ENCODE measurements at places on chromosomes 11 and 22.
A peak's percentile ranks its signal among the peaks of the same experiment; 100 is the strongest.

DNA sequence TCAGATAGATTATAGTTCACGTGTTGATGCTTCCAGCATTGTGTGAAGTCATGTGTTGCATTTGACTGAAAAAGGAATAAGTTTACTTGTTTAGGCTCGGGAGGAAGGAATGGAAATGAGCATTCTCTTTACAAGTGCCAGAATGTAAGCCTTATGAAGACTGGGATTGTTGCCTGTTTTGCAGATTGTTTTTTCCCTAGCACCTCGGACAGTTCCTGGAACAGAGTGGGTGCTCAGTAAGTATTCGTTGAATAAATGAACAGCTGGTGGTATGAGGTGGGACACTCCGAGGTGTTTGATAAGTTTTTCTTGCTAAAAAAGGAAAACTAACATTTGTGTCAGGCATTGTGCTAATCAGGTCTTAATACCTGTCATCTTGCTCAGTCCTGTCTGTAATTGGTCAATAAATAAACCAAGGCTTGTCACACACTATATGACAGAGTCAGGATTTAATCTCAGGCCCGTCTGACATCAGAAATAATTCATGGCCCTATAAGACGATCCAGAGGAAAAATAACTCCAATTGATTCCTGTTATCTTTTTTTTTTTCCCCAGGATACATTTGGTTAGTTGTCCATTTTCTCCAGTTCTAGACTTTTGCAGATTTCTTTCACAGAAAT is 304.7 kb downstream of the NELL1 start:
- DNase-seq = no peak

DNA sequence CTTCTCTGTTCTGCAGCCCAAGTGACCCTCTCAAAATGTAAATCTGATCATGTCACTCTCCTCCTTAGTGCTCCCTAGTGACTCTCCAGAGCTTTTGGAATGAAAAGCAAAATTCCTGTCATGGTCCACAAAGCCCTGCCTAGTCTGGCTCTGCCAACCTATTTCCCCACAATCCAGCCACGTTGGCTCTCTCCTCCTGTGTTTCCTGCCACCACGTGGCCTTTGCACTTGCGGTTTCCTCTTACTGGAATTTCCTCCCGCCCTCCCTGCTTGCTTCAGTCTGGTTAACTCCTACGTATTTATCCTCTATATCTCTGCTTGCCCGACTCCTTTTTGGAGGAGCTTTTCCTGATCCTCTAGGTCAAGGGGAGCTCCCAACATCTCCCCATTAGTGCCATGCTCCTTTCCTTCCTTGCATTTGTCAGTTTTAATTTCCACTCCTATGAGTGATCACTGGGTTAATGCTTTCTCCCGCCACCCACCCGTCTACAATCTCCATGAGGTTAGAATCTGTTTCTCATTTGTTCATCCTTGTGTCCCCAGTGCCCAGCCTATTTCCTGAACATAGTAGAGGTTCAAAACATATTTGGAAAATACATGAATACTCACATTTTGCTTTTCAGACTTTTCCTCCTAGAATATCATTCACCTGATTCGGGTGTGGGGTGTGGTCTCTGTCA is 11.5 kb downstream of the NNMT start:
- no peak for DNase-seq

- no peak for DNase-seq
Observed at GRCh38 chr11:111128076-111128870, 117.3 kb upstream of the POU2AF2 start.

GRCh38 chr11:84922836-84923235 is 704.3 kb downstream of the DLG2 start:
- DNase-seq = no peak

DNA sequence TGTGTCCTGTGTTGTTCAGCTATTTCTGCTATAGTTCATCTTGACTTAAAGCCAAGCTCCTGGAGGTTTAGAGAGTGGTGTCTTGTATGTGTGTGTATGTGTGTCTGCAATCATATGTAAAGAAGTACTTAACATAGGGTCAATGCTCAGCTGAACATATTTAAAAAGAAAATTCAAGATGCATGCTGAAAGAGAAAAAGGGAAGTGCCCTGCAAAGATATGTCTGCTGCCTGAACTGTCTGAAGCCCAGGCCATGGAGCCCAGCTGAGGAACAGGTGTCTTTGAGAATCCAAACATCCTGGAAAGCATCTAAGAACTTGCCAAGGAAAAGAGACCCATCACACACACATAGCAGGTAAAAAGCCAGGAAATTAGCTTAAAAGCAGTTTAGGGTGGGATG is 6.6 kb downstream of the TCN1 start:
- no peak for DNase-seq

DNA sequence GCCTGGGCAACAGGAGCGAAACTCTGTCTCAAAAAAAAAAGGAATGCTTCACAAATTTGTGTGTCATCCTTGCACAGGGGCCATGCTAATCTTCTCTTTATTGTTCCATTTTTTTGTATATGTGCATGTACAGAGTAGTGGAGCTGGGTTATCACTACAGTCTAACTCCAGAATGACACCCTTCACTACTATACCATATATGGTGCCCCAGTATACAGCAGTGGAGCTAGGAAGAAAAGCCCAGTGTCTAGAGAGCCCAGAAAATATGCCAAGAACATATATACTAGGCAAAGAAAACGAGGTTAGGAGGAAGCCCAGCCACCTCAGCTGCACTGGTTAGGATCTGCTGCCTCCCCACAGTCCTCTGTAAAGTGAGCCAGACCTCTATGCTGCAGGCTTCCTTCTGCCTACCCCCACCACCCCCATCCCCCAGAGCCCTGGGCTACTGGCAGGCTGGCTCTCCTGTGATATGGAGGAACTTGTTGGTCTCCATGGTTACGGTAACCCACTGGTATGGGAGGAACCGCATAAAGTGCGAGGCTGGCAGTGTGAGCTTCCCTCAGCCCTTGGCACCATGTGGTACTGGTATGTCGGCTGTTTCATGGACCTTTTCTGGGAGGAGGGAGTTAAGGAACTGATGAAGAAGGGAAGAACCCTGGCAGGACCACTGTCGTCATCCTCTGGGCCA is 34.3 kb downstream of the RCOR2 start:
- no peak for DNase-seq

DNA sequence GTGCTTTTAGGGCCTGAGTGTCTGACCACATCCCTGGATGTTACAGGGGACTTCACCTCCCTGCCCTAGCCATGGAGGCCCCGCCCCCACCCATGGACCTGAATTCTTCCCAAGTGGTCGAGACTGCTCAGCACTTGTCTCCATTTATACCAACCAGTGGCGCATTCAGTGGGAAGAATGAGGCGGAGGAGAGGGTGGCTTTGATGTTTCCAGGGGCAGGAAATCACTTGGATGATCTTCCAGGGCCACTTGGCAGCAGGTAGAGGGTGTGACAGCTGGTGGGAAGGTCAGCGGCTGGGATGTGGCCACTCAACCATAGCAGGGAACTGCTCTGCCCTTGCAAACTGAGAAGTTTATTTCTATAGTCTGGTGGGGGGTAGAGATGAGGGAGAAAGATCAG is 155.1 kb upstream of the BLID start:
- no peak for DNase-seq

DNA sequence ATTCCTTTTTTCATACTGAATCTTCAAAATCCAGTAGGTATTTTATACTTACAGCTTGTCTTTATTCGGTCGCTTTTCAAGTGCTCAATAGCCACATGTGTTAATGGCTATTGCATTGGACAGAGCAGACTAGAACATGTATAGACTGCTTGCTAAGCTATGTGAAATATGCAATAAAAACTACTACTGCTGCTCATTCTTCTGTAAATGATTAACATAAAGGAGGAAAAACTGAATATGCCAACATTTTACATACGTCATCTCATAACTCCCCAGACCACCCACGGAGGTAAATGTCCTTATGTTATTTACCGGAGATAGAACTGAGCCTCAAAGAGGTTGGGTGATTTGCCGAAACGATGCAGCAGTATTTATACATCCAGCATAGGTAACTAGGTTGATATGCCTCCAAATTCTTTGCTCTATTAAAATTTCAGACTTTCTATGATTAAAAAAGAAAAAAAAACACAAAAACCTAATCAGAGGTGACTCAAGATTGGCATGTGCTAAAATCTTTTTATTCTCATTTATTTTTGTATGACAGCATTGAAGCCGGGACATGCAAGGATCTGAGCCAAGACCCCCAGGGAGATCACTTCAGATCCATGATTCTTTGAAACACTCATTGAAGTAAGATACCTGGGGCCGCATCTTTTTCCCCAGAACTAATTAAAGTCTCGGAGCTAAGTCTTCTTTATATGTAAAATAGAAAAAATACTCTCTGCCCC is 78.5 kb upstream of the OR5AK2 start:
- DNase-seq = no peak

- DNase-seq = no peak
Observed at GRCh38 chr11:74866557-74866956, 82.3 kb downstream of the XRRA1 start.

DNA sequence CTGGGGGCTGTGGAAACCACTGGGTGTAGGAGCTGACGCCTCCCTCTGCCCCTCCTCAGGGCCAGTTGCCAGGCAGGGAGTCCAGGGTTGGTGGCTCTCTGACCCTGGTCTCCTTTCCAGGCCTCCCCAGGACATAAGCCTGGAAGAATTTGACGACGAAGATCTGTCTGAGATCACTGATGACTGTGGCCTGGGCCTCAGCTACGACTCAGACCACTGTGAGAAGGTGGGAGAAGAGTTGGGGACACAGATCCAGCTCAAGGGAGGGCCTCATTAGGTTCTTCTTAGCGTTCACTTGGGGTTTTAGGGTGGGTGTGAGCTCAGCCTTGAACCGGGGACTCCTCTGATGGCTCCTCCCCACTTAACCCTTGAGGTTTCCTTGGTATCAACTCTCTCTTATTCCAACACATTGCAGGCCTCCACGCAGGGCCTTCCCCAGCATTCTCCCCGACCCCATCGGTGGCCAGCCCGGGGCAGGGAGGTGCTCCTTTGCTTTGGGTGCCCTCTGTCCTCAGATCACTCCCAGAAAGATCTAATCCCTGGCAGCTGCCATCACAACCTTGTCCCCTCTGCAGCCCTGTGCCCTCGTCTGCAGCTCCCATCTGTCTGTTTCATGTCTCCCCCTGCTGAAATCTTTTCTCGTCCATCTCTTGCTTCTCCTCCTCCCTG is 1.2 kb downstream of the MAPK8IP2 start:
- no peak for DNase-seq

DNA sequence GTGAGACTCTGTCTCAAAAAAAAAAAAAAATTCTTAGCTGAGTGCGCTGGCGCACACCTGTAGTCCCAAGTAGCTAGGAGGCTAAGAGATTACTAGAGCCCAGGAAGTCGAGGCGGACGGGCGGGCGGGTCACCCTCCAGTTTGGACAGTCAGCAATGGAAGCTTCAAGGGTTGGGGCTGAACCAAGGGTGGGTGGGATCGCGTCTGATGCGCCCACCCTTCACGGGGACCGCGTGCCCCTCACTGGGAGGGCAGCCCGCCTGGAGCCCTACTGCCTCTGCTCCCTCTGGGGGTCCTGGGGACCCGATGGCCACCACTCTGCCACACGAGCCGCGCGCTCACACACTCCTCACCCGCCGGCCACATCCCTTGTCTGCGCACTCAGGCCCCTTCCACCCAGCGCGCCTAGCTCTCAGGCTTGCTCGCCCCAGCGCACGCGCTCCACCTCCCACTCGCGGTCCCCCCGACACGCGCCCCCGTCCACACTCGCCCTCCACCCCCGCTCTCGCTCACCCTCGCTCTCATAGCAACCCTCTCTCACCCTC is 494 bp downstream of the CHID1 start:
- DNase-seq = no peak

GRCh38 chr11:10285148-10285802 is 8.7 kb downstream of the SBF2 start:
- no peak for DNase-seq

DNA sequence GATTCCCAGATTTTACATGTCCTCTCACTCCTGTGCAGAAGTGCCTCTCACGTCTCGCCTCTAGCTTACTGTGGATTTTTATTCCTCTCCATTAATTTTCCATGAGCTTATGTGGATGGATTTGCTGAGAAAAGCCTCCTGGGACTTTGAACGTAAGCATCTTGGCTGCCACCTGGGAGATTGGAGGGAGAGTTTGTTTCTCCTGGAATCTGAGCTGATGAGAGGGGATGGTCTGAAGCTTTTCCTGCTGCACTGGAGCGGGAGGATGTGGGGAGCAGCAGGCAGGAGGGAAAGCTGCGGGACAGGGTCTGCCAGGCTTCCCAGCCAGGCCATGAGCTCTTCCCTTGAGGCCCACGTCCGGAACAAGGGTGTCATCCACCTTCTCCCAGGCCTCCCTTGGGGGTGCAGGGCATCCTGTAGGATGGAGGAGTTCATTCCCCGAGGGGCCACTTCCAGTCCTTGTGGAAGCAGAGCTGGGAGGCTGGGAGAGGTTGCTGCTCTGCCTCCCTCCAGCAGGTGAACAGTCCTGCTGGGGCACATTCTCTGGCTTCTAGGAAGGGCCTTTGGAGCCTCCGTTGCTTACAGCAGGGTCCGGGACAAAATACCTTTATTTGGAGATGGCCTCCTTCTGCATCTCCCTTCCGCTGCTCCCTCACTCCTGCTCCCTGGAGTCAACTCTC is 3.6 kb upstream of the SHANK2 start:
- DNase-seq = no peak

- no peak for DNase-seq
Observed at GRCh38 chr11:30710221-30710620, 124.1 kb upstream of the MPPED2 start.

DNA sequence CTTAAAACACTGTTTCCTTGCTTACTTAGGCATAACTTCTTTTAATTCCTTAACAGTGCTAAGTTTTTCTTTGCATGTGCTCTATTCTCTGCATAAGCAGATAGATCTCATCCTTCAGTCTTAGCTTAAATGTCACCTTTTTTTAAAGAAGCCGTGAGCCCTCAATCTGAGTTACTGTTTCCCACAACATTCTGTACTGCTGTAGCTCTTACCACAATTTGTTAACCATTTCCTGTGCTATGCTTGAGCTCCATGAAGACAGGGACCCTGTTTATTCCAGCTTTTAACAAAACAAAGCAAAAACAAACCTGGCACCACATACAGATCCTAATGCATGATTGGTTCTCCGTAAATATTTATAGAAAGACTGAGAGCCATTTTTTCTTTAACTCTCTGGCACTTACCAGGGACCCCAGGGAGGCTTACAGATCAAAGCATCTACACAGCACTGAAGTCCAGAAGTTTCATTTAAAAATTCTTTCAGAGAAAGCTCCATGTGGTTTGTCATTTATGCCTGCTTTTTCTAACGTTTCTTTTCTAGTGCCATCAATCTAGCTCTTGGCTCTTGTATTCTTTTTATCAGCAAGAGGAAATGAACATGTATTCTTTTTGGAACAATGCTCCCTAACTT is 74.9 kb downstream of the DYNC2H1 start:
- DNase-seq = no peak

DNA sequence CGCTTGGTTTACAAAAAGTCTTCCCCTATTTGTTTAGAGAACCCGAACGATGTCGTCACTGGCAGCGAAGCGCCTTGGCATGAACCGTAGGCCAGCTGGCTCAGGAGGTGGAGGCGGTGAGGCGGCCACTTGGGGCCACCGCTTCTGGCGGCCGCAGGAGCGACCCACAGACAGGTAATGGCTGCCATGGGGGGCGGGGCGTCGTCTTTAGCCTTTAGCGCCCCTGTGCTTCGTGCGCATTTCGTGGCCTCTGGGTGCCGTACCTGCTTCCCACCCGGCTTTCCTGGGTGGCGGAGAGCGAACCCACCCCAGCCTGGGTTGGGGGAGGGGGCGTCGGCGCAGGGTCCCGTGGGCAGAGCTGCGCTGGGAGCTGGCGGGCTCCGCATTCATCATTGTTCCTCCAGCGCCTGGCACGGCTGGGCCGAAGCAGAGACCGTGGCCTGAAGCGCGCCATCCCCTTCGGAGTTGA is 469 bp upstream of the OSBP2 start:
- peak; percentile 47 for DNase-seq
